ENCODE measurements at places on chromosomes 1 and 21. TPM values are rescaled to one million over a fixed set of nuclear protein-coding genes. Genes with fewer than 3 reads are reported as not detected.

Gene PBX1
- 60.4 TPM for total RNA-seq

Gene NLRP3
- total RNA-seq, result 0.42 TPM

Gene ACTN2
- total RNA-seq, result 2,848 TPM

Gene EFNA4
- 1.8 TPM for total RNA-seq

Gene MIS18A
- total RNA-seq, result 1.4 TPM

Gene CRYAA
- not detected for total RNA-seq

Gene HFM1
- 2.2 TPM for total RNA-seq

DNA sequence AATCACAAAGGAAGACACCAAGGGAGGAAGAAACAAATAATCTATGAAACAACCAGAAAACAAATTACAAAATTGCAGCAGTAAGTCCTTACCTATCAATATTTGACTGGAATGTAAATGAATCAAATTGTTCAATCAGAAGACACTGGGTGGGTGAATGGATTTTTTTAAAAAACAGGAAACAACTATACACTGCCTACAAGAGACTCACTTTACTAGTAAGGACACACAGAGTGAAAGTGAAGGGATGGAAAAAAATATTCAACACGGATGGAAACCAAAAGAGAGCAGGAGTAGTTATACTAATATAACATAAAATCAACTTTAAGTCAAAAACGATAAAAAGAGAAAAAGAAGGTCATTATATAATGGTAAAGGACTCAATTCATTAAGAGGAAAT is 6.4 kb upstream of the PRSS38 start:
- no peak overlapping the region for H3K4me3 ChIP-seq
- H3K4me1 ChIP-seq, result no peaks in the 10 kb centered on the region
- H3K27ac ChIP-seq, result no peak overlapping the region

- no peak overlapping the region for H3K27ac ChIP-seq
- H3K4me3 ChIP-seq, result no peak overlapping the region
- peaks cover 13% of the 10 kb centered on the region for H3K4me1 ChIP-seq
- DNase-seq, result no peak
- no peaks in the 10 kb centered on the region for H3K27me3 ChIP-seq
Observed at GRCh38 chr1:20216574-20216973, 30.3 kb upstream of the PLA2G2C start.

- DNase-seq, result no peak
- H3K27me3 ChIP-seq, result no peaks in the 10 kb centered on the region
- H3K27ac ChIP-seq, result no peak overlapping the region
- H3K36me3 ChIP-seq, result no peaks in the 10 kb centered on the region
- H3K4me1 ChIP-seq, result peaks cover 39% of the 10 kb centered on the region
Observed at GRCh38 chr1:212311836-212312497, 26.8 kb downstream of the PPP2R5A start.

- peak; percentile 79 for DNase-seq
- H3K27me3 ChIP-seq, result no peaks in the 10 kb centered on the region
- H3K27ac ChIP-seq, result peak overlapping the region; percentile 76
- H3K36me3 ChIP-seq, result peaks cover 31% of the 10 kb centered on the region
- no peak overlapping the region for H3K4me3 ChIP-seq
Observed at GRCh38 chr1:160997323-160998038, 23.5 kb downstream of the F11R start.

GRCh38 chr1:8274352-8274751 is 43.6 kb upstream of the SLC45A1 start:
- H3K4me1 ChIP-seq, result no peaks in the 10 kb centered on the region
- H3K4me3 ChIP-seq, result no peak overlapping the region
- no peak for DNase-seq
- no peaks in the 10 kb centered on the region for H3K27me3 ChIP-seq

- DNase-seq, result no peak
- no peaks in the 10 kb centered on the region for H3K36me3 ChIP-seq
- H3K4me3 ChIP-seq, result no peak overlapping the region
- H3K27ac ChIP-seq, result no peak overlapping the region
- no peaks in the 10 kb centered on the region for H3K27me3 ChIP-seq
Observed at GRCh38 chr1:71861022-71861421, 421.3 kb downstream of the NEGR1 start.

GRCh38 chr1:77085109-77085508 is 134.1 kb downstream of the PIGK start:
- no peaks in the 10 kb centered on the region for H3K27me3 ChIP-seq
- no peak for DNase-seq
- no peaks in the 10 kb centered on the region for H3K4me1 ChIP-seq
- H3K27ac ChIP-seq, result no peak overlapping the region
- H3K4me3 ChIP-seq, result no peak overlapping the region

DNA sequence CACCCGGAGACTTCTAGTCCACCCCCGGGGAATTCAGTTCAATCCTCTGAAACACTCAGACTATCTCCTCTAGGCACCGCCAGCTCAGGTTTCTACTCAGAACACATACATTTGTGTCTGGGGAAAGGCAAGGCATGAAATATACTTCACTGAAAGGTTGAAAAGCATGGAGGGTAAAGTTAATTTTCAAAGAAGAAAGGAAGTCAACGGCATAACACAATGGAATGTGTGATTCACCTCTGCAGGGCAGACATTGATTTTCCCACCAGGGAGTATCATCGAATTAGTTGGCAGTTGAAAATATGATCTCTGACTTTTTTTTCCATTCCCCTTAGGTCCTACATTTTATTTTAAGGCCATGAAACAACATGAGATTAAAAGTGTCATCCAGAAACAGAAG is 669.4 kb downstream of the SMYD3 start:
- H3K4me3 ChIP-seq, result no peak overlapping the region
- no peaks in the 10 kb centered on the region for H3K4me1 ChIP-seq

- H3K4me1 ChIP-seq, result peaks cover 6% of the 10 kb centered on the region
- DNase-seq, result no peak
- H3K36me3 ChIP-seq, result peaks cover 9% of the 10 kb centered on the region
- H3K27ac ChIP-seq, result no peak overlapping the region
- H3K27me3 ChIP-seq, result no peaks in the 10 kb centered on the region
Observed at GRCh38 chr1:184417916-184418315, 31.1 kb downstream of the C1orf21 start.

DNA sequence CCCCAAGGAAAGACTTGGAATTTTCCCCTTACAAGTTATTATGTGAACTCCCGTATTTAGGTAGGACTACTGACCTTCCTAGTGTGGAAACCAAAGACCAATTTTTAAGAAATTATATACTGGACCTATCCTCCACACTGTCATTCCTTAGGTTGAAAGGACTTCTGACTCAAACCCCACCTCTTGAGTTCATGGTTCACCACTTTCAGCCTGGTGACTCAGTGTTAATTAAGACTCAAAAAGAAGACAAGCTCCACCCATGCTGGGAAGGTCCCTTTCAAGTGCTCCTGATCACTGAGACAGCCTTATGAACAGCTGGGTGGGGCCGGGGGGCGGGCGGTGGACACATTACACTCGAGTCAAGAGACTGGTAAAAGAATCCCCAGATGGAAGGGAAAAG is 113.2 kb downstream of the LRRC53 start:
- H3K36me3 ChIP-seq, result peaks cover 5% of the 10 kb centered on the region
- no peak overlapping the region for H3K27ac ChIP-seq
- no peaks in the 10 kb centered on the region for H3K27me3 ChIP-seq
- H3K4me3 ChIP-seq, result no peak overlapping the region
- no peak for DNase-seq

GRCh38 chr1:208084764-208085163 is 159.4 kb downstream of the PLXNA2 start:
- peaks cover 15% of the 10 kb centered on the region for H3K4me1 ChIP-seq
- no peak overlapping the region for H3K4me3 ChIP-seq
- H3K36me3 ChIP-seq, result no peaks in the 10 kb centered on the region
- DNase-seq, result no peak

DNA sequence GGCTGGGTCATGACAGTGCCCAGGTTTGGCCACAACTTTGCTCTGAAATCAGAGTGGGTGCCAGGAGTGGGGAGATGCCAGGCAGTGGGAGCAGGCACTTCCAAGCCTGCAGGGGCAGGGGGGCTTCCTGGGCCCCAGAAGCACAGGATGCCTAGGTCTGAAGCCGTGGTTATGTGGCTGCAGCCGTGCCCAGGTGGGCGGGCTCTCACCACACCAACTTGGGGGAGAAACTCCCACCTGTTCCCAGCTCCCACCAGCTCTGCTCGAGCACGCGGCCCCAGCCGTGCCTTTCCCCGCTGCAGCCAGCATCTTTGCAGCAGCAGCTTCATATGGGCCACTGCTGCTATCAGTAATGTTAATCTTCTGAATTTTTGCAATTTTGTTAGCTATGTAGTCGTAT is 331.4 kb downstream of the USP25 start:
- H3K4me1 ChIP-seq, result no peaks in the 10 kb centered on the region
- H3K36me3 ChIP-seq, result no peaks in the 10 kb centered on the region
- no peak for DNase-seq
- no peak overlapping the region for H3K27ac ChIP-seq
- H3K27me3 ChIP-seq, result no peaks in the 10 kb centered on the region
- H3K4me3 ChIP-seq, result no peak overlapping the region
